ENCODE measurements at places on chromosomes 1 and 21.

DNA sequence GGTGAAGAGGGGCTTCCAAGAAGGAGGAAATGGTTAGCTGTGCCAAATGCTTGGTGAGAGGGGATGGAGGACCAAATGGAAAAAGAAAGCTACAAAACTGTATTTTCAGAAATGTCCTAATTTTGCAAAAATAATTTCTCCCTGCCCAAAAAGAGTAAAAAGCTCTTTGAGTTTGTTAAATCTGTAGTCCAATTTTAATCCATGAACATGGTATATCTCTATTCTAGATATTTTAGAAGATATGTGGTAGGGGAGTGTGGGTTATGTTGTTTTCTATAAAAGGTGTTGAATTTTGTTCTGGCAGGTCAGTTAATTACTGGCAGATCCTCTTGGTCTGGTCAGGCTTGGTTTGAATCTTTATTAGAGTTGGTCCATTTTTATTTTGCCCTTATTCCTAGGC is 474.1 kb upstream of the VAMP3 start:
- DNase-seq: no peak

DNA sequence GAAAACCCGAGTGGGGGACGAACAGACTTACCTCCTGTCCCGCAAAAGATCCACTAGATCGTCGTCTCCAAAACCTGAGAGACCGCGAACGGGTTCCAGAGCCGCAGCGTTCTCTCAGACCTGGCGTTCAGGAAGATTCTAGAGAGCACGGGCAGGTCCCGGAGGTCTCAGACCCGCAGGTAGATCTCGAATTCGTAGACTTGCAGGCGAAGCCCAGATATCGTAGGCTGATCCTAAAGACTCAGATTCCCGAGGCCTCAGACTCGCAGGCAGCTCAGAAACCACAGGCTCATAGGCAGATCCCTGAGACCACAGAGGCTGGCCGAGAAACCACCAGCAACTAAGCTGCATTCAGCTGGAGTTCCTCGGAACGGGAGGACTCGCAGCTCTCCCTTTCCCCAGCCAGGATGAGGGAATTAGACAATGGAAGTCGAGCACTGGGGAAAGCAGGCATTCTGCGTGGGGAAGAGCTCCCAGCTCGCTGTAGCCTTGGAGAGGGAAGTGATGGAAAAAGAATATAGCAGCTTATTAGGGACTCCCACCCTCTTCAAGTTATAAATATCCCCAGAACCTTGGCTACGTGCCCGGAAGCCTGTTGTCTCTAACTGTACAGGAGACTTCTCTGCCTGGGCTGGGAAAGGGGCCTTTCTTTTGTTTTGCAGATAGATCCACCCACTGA is at the start of gene ZNF436:
TSS of gene ZNF436 (minus strand) at position 502 of the 679 bp plus-strand sequence. CDS start 1,831 bp downstream, outside the sequence.
- DNase-seq: peak; percentile 25

DNA sequence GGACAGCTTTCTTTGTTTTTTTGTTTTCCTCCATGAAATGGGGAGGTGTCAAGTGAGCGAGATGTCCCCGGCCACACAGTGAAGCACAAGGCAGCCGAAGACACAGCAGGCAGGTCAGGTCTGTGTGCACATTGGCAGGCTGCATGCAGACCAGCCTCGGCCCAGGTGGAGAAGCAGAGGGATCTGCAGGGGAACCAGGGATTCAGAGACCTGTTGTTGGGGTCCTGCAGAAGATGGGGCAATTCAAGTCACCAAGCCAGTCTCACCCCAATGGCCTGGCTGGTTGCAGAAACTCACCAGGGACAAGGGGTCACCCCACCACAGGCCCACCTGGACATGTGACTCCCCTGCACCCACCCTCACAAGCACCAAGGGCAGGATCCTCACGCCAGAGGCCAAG is 4.0 kb upstream of the ABCG1 start:
- DNase-seq: no peak

DNA sequence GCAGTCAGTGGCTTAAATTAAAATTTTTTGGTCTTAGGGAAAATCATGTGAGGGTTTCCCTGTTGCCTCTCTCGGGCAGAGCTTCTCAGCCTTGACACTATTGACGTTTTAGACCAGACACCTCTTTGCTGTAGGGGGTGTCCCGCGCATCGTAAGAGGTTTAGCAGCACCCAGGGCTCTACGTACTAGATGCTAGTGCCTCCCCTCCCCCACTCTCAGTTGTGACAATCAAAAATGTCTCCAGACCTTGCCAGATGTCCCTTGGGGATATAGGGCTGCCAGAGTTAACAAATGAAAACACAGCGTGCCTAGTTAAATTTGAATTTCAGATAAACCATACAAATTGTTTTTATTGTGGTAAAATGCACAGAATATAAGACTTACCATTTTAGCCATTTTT is 293.3 kb downstream of the DISC1 start:
- peak; percentile 17 for DNase-seq

DNA sequence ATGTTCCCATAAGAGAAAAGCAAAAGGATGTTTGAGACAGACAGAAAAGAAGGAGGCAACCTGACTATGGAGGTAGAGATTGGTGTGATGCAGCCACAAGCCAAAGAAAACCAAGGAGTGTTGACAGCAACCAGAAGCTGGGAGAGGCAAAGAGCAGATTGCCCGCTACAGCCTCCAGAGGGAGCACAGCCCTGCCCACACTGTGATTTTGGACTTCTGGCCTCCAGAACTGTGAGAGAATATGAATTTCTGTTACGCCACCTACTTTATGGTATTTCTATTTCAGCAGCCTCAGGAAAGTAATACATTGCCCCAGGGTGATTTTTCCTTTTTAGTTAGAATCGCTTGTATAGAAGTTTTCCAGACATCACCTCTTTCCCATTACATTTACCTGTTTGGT is 28.4 kb downstream of the SLAMF6 start:
- no peak for DNase-seq

DNA sequence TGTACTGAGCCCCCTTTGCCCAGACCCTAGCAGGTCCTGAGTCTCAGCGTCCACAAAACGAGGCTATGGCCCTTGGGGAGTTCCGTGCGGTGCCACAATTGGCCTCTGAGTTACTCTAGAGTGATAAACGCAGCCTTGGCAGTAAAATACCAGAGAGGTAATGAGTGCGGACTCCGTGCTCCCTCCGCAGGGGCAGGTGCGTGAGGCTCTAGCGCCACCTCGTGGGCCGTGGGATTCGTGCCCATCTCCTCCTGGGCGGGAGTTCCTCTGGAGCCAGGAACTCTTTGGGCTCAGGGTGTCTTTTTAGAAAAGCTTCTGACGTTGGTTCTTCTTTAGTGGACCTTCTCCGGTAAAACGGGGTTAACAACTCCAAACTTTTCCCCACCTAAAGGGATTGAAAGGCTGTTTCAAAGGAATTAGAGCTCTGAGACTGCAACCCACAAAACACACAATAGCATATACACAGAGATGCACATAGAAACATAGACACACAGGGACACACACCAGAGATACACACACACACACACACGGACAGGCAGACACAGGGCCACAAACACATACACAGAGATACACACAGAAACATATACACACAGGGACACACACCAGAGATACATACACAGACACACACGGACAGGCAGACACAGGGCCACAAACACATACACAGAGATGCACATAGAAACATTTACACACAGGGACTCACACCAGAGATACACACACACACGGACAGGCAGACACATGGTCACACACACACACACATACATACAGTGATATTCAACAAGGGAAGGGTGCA is 99.4 kb downstream of the KCNJ15 start:
- peak; percentile 53 for DNase-seq

DNA sequence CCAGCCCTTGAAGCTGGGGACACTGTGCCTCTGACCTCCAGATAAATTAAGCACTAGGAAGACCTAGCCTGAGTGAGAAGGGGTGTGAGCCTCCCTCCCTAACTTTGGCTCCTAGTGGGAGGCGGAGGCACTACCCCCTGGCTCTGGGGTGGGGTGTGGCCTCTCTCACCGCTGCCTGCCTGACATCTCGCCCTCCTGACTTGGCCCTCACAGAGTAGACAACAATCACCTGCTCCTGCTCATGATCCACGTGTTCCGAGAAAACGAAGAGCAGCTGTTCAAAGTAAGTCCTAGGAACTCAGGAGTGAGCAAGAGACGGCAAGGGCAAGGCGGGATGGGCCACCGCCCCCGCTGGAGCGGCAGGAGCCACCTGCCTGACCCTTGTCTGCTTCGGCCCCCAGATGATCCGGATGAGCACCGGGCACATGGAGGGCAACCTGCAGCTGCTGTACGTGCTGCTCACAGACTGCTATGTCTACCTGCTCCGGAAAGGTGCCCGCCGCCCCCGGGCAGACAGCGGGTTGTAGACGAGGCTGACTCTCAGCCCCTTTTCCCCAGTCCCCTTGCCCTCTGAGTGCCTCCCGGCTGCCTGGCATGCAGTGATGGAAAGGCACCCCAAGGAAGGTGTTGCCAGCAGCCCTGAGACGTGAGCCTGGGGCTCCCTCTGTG is 8.1 kb upstream of the SLC25A34 start:
- DNase-seq: no peak

- no peak for DNase-seq
Measured at GRCh38 chr1:55654750-55655149, 439.6 kb upstream of the USP24 start.

DNA sequence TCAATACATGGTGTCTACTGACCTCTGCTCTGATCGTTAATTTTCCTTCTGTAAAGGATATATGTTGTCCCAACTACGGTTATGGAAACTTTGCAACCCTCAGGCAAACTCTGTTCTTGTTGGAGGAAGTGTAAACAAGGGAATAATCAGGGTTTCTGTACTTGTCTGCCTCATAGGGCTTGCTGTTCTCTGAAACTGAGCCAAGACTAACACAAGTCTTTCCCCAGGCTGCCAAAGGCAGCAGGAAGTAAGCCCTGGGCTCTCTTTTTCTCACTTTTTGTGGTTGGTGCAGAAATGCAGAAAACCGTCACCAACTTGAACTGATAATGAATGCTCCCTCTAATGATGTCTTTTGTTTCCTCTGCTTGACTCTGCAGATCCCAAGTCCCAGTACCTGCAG is 7.6 kb downstream of the CYP4X1 start:
- DNase-seq: no peak

- DNase-seq: no peak
Measured at GRCh38 chr1:205950280-205950679, 7.0 kb upstream of the SLC26A9 start.

DNA sequence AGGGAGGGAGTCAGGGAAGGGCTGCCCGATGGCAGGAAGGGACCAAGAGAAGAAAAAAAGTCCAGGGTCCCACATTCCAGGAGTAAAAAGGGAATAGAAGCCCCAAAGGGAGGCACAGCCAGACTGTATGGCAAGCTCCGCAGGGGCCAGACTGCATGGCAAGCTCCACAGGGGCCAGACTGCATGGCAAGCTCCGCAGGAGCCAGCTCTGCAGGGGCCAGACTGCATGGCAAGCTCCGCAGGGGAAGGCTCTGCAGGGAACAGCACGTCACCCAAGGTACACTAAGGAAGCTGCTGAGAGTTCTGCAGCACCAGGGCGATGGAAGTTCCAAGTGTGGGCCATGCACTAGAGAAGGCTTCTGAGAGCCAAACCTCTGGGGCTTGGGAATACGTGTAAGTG is 156.7 kb upstream of the ARHGEF16 start:
- DNase-seq: no peak

GRCh38 chr1:153206631-153207030 is 3.4 kb downstream of the LELP1 start:
- no peak for DNase-seq

GRCh38 chr21:46626975-46627501 is 8.4 kb upstream of the PRMT2 start:
- DNase-seq: no peak

- DNase-seq: no peak
Measured at GRCh38 chr1:212721388-212722247, 22.0 kb upstream of the BATF3 start.

DNA sequence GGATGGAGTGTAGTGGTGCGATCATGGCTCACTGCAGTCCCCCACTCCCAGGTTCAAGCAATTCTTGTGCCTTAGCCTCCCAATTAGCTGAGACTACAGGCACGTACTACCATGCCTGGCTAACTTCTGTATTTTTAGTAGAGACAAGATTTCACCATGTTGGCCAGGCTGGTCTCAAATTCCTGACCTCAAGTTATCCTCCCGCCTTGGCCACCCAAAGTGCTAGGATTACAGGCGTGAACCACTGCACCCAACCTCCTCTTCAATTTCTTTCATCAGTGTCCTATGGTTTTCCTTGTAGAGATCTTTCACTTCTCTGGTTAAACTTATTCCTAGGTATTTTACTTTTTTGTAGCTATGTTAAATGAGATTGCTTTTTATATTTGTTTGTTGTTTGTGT is 10.7 kb upstream of the MAST2 start:
- DNase-seq: no peak

GRCh38 chr1:114092186-114093062 is 61.2 kb downstream of the SYT6 start:
- no peak for DNase-seq

DNA sequence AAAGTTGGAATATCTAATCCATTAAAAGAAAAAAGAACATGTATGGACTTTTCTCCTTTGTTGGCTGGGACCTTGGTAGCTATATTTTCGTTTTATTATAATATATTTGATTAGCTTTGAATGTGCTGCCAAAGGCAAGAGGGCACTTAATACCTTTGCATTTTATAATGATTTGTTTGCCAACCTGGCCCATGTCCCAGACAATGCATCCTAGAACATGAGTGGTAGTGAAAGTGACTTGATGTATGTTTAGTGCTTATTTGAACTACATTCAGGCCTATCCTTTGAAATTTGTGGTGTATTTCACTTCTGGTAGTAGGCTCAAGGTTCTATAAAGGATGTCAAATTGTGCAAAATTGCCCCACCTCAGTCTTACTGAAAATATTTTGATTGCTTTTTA is 25.9 kb downstream of the CACHD1 start:
- no peak for DNase-seq

- DNase-seq: no peak
Measured at GRCh38 chr1:246708166-246708565, 16.0 kb upstream of the SCCPDH start.

DNA sequence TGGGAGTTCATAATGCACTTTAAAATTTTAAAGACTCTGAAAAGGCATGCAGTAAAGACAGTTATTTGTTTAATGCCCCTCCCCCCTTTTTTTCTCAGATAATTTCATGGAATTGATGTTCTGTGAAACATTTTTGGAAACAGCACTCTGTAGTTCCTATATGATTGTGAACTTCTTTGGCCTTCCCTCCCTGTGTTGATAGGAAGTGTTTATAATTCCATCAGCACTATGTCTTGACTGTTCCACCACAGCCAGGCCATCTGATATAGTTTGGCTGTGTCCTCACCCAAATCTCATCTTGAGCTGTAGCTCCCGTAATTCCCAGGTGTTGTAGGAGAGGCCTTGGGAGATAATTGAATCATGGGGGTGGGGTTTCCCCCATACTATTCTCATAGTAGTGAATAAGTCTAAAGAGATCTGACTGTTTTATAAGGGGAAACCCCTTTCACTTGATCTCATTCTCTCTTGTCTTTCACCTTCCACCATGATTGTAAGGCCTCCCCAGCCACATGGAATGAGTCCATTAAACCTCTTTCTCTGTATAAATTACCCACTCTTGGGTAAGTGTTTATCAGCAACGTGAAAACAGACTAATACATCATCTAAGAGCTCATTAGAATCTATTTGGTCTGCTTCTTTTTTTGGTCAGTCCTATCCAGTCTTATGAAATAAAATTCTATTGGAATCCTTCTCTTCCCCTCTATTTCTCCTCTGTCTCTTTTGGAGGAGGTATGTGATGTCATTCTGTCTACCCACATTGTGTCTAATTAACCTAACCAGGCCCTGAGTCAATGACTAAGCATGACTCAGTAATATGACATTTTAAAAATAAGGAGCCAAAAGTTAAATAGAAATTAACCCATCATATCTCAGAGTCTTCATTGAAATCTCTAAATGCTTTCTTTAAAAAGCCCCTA is 8.9 kb downstream of the CCDC185 start:
- no peak for DNase-seq
